Mucosa of gallbladder (tissue), 1 donor: ENCODE measurements at places on chromosomes 7 and 10. TPM values are rescaled to one million over a fixed set of nuclear protein-coding genes. Genes with fewer than 3 reads are reported as not detected.

DNA sequence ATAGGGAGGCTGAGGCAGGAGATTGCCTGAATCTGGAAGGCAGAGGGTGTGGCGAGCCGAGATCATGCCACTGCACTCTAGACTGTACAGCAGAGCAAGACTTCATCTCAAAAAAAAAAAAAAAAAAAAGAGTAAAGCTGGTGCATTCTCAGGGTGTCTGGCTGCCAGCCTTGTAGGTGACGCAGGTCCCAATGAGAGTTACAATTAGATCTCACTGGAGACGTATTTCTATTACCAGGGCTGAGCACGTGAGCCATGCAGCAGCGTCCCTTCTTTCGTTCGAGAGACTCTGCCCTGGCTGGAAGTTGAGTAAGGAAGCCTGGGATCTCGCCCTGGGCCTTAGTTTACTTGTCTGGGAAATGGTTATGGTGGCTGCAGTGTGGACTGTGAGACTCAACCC is 22.4 kb upstream of the ZMIZ1 start:
- no peak for DNase-seq

- no peak for DNase-seq
These were observed 32.5 kb upstream of the KNDC1 start for GRCh38 chr10:133127291-133128125.

DNA sequence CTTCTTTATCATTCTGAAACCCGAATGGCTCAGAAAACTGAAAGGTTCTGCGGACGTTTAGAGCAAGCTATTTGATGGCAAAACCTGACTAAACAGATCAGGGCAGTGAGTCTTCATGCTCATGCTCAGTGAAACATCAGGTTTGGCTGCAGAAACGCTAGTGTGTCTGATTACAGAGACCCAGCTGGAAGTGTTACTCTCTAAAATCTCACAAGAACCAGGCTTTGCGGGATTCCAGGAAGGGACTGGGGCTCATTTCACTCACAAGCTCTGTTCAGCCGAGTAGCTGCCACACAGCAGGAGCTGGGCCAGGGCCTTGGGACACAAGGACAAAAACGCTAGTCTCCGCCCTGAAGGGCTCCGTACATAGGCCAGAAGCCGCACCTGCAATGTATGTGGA is 2.9 kb downstream of the PITRM1 start:
- no peak for DNase-seq

GRCh38 chr7:146321301-146321700 is 204.7 kb downstream of the CNTNAP2 start:
- no peak for DNase-seq

- no peak for DNase-seq
These were observed 16.7 kb downstream of the AGAP3 start for GRCh38 chr7:151102991-151103390.

The GRID2IP gene
- 0.86 TPM for total RNA-seq

DNA sequence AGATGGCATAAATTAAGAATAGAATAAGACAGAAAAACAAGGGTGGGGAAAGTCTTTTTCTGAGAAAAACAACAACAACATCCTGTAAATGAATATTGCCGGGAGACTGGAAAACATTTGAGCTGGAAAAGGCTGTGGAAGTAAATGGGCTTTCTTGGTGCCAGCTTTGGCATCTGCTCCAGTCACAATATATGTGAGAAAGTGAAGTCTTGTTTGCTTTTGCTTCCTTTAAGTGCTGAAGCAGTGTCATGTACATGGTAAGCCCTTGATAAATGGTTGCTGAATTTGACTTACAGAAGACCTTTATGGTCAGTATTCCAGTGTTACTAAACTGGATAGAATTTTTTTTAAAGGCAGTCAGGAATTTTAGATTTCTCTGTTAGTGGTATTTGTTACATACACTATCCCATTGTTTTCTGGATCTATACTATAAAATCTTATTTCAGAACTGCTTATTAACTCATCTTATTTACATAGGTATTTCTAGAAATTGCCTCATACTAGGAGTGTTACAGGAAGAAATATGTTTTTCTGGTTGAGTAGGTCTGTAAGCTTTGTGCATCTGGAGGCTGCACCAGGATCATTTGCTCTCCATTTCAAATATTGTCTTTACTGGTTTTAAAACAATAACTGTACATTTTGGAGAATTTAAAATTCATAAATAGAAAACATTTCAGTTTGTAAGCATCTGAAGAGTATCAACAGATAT is 201.7 kb upstream of the FOXP2 start:
- DNase-seq: no peak

- DNase-seq: no peak
These were observed 69.6 kb upstream of the PDCD4 start for GRCh38 chr10:110802090-110802489.

The GPR26 gene
- not detected for total RNA-seq

DNA sequence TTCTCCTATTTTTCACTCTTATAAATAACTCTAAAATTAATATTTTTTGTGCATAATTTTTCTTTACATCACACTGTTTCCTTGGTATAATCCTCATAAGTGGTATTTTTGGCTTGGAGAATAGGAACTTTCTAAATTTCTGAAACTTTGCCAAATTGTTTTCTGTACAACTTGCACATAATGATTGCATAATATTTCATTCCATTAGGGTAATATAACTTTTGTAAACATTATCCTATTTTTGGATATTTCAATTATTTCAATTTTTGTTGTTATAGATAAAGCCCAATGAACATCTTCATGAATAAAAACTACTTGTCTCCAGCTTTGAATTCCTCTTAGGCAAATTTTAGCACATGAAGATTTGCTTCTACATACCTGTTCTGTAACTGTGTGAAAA is 135.9 kb downstream of the ELAPOR2 start:
- no peak for DNase-seq

DNA sequence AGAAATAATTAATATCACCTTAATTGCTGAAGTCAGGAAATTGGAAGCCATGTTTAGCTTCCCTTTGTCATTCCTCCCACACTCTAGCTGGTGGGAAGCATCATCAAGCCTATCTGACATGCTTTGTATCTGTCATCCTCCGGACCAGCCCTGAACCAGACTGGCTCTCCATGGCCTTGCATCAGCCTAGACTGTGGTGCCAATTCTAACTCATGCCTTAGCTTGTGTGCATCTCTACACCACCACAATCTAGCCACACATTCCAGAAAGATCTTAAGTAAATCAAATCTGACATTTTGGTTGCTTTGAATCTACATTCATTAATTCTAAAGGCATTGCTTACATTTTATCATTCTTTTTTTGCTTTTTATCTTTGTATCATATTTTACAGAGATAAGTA is 196.4 kb upstream of the VSTM2A start:
- no peak for DNase-seq

- no peak for DNase-seq
These were observed 33.6 kb upstream of the XRCC2 start for GRCh38 chr7:152709287-152710152.

GRCh38 chr10:117757086-117757720 is 214.7 kb downstream of the EMX2 start:
- no peak for DNase-seq

DNA sequence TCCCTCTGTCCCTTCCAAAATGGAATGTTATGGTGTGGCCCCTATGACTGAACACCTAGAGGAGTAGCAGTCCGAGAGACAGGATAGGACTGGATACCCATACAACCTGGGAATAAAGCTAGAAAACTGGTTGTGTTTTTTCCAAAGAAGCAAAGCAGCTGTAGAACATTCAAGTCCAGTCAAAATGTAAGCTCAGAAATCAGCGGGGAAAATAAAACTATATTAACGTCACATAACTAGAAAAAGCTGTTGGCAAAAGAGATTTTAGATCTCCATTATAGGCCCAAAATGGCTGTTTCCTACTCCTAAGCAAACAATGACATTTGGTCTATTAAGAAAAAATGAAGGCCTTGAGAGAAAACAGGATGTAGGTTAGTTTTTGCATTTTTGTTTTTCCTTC is 177.7 kb downstream of the PTN start:
- no peak for DNase-seq

The SPDYE1 gene
- total RNA-seq: not detected

DNA sequence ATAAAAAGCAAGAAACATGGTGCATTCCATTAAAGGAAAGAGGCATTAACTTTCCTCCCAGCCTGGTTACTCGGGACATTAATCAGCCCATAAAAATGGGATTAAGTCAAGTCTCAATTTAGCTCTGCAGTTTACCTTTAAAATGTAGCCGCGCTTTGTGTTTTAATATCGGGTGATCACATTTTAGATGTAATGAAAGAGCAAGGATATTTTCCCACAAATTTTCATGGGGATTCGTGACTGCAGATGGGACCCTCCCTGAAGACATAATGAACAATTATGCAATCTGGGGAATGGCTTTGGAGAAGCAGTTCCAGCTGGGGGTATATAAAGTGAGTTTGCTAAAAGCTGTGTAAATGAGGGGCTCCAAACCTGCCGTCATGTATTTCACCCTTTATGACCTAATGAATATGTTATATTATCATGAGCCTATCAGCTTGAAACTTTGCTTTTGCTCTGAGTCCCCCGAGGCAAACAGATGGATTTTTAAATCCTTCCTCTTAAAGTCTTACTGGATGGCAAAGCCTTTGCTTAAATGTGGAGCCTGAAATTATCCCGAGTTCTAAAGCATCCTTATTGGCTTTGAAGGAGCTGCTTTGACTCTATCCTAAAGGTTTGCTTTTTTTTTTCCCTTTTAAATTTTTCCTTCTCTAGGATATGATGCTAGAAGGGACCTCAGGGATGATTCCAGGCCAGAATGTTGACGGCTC is 31.8 kb downstream of the BAMBI start:
- DNase-seq: no peak

DNA sequence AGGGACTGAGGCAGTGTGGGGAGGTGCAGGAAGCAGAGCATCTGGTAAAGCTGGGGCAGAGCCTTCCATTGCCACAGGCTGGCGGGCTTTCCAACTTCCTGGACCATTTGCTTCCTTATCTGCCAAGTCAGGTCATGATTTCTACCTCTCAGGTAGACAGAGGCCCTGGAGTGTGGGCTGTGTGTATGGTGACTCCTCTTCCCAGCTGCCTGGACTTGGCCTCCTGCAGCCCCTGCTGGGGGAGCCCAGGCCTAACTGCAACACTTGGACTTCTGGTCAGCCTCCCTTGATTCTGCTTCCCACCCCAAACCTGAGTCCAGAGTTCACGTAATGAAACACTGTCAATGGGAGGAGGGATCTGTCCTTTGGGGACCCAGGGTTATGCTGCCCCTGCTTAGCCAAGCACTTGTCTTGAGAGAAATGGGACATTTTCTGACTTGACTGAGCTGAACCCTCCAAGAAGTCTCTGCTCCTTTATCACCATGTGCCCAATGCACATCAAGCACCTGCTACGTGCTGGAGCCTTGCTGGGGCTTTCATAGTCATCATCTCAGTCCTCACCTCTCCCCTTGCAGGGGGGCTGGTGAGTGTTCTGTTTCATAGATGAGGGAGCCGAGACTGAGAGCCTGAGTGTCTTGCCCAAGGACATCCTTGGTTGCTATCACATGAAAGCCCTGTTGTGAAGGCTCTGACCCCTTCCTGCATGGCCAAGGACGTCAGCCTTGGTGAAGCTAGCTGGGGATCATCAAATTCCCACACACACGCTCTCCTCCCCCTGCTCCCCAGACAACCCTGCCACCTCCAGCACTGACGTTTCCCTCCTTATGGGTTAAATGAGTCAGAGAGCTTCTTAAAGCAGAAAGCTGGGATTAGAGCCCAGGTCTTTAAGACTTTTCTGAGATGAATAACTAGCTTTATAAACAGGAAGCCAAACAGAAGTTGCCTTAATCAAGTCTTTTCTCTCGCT is 3.4 kb downstream of the CLEC2L start:
- no peak for DNase-seq

DNA sequence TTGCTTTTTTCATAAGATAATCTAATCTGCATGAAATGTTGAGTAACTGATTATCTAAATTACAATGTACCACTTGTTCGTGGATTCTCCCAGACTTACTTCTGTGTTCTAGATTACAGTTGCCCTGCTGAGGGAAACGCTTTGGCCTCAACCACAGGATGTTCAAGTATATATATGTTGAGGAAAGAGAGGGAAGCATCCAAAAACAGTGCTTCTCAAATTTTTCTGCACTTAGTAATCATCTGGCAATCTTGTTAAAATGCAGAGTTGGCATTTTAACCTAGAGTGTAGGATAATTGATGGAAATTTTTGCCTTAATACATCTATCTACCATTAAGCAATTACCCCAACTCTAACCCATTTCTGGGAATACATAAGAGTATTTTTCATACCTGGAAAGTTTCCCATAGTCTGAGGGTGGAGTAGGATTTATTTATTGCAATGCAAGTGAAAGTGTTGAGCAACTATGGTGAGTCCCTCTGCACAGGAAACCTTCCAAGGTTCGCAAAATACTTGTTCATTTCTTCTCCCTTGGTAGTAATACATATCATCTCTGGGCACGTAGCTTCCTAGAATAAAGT is 59.6 kb upstream of the C1GALT1 start:
- DNase-seq: no peak

The PILRA gene
- 8.0 TPM for total RNA-seq

GRCh38 chr10:71799608-71800453 is 26.5 kb upstream of the VSIR start:
- peak; percentile 82 for DNase-seq

DNA sequence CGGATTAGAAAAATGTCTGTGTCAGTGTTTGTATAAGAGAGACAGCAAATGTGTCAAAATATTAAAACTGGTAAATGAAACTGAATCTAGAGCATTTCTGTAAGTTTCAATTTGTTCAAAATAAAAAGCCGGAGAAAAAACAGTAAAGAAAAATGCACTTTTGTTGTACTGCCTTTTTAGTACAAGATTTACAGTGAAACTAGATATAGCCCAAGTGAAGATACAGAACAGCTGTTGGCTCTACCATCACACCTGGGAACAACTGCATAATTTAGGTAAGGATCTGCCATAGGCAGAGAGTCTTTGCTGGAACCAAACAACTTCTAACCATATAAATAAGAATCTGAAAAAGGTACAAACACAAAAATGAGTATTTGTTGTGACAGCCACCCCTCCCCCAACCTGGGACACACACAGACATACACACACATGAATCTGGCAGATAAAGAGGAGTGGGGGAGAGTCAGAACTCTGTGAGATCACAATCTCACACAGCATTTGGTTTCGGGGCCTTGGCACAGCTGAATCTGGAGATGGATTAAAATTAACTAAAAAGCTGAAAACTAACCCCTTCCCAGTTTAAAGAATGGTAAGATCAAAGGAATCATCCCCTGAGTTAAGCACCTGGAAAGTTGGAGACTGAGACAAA is 54.8 kb downstream of the DPY19L1 start:
- DNase-seq: no peak

- DNase-seq: no peak
These were observed 248.7 kb downstream of the TSPAN12 start for GRCh38 chr7:120609136-120609753.

DNA sequence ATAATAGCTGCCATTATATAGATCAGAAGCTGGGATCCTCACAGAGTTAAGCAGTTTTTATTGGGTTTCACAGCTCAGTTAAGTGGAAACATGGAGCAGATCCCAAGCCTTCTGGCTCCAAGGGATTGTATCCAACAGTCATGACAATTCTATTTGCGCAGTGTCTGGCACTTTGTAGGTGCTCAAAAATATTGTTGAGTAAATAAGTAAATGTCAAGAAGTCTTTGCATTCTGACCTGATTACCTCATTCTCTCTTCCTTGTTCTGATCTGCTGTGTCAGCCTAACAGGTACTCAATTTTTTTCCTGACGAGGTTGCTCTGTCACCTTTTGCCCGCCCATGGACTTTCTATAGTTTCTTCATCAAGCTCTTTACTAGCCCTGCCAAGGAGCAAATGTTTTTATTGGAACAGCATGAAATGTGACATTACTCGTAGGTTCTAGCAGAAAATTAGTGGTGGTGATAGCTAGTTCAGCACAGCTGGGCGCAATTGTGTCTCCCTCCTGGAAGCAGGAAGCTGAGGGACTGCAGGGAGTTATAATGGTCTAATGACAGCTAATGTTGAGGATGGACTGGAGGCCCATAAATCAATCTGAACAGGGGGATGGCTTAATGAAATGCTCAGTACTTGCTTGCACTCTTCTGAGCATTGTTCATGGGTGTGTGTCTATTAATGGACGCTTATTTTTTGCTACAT is 680.2 kb downstream of the CCSER2 start:
- DNase-seq: no peak
